ENCODE measurements at places on chromosomes 3 and 15.

DNA sequence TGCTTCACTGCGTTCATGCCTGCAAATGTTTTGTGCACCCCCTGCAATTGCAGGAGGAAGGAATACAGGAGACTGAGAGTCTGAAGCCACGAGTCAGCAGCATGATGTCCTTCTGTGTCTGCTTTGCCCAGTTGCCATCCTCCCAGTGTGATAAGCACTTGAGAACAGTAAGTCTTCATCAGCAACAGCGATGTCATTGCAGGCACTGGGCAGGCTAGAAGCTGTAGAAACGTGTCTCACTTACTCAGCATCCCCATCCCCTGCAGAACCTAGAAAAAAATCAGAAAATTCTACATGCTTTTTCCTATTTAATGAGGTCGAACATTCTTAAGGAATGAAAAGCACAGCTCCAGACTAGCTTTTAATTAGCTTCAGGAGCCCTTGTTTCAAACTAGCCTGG is 156.5 kb upstream of the LPP start:
- peak; percentile 65 for DNase-seq

DNA sequence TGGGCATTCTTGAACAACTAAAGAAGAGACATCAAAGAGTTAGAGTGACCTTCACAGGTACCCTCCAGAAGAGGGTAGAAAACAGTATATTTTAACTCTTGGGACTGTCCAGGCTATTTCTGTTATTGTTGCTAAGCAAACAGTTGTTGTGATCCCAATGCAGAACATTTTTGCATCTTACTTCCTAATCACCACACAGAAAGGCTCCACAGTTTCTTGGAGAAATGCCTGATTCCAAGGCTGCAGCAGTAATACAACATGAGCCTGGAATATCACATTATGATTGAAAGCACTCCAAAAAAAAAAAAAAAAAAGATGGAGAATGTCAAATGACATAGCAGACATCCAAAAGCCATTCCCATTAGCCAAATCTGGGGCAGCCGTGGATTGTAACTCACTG is 195.6 kb downstream of the CTNNB1 start:
- no peak for DNase-seq

DNA sequence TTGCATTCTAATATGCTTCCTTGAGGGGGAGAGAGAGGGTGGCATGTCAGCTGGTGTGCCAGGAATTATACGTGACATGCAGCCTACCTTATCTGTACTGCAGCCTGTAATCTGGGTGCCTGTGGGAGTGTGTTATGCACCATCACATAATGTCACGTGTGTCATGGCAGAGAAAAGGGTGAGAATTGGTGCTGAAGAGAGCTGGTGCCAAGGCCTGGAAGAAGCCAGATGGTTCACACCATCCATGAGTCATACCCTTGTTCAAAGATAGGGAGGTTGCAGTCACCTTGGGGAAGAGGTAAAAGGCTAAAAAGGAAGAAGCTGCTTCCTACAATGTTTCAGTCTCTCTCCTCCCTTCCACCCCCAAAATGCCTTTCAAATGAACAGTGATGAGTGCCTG is 5.3 kb downstream of the BRPF1 start:
- DNase-seq, result no peak

DNA sequence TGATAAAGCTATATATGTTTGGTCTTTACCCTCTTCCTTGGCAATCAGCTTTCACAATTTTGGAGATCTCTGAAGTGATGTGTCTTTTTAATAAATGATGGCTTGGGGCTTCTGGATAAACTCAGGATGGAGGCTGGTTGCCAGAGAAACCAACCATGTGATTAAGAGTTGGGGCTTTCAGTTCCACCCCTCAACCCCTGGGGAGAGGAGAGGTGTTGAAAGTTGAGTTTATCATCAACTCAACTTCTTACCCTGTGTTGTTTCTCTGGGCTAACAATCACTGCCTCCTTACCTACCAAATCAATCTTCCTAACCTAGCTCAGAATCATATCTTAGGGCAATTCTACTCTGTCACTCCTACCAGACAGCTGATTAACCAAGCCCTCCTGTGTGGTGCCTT is 735.8 kb downstream of the ZPLD1 start:
- no peak for DNase-seq

DNA sequence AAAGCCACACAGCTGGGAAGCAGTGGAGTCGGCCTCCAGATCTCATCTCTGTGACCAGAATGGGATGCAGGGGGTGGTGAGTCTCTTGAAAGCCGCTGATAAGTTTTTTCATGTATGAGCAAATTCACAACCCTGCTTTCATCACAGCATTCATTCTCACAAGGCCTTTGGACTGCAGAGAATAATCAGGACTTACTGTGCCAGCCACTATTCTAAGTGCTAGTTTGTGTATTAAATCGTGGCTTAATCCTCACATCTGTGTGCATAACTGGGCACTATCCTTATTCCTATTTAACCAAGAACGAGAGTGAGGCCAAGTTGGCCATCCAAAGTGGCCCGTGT is 64.2 kb upstream of the POLG start:
- no peak for DNase-seq

GRCh38 chr3:125212509-125213363 is at the start of gene SLC12A8:
TSS of gene SLC12A8 (minus strand) at chr3:125212748. CDS start at chr3:125211349, 1,399 bp downstream.
- no peak for DNase-seq

Data from fibroblast of skin of abdomen (primary cell).